ENCODE measurements at places on chromosomes 12 and 14. TPM values are rescaled to one million over a fixed set of nuclear protein-coding genes. Genes with fewer than 3 reads are reported as not detected.

DNA sequence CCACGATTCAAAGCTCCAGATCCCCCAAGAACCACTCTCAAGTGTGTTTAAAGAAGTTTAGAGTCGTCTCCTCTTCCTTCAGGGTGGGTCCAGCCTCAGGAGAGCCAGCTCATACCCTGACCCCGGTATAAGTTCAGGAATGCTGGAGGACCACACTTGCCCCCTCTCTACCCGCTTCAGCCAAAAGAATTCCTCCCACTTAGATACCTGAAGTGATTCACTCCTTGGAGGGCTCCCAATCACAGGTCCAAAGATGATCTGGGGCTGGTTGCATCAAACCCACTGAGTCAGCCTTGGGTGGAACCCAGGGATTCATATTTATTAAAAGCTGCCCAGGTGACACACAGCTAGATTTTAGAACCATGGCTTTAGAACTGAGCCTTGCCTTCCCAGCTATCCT is 133.5 kb upstream of the PARP11 start:
- no peak overlapping the region for H3K27ac ChIP-seq
- no peaks in the 10 kb centered on the region for H3K36me3 ChIP-seq
- no peaks in the 10 kb centered on the region for H3K27me3 ChIP-seq
- no peak overlapping the region for H3K4me3 ChIP-seq
- no peak for DNase-seq

GRCh38 chr12:52037248-52037861 is 13.9 kb upstream of the NR4A1 start:
- peak overlapping the region; percentile 73 for H3K27ac ChIP-seq
- no peaks in the 10 kb centered on the region for H3K36me3 ChIP-seq
- H3K27me3 ChIP-seq: no peaks in the 10 kb centered on the region
- H3K4me3 ChIP-seq: peak overlapping the region; percentile 60
- peak; percentile 76 for DNase-seq

- H3K4me3 ChIP-seq: no peak overlapping the region
- DNase-seq: no peak
- no peak overlapping the region for H3K27ac ChIP-seq
- no peaks in the 10 kb centered on the region for H3K4me1 ChIP-seq
Measured at GRCh38 chr12:15172060-15172822, 49.0 kb downstream of the RERG start.

DNA sequence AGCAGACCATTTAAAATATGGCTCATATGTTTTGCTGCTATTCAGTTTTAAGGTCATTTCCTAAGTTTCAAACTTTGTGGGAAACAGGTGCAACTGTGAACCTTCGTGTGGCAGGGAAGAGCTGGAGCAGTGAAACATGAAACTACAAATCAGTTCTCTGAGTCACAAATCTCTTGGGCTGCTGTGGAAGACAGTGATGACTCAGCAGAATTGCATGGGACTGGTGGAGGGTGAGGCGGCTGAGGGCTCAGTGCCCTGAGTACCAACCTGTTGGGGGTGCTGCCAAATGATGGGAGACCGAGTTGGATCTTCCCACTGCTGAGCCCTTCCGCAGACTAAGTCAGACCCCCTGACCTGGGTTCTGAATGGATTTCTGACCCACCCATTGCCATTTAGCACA is 8.4 kb upstream of the CALM1 start:
- DNase-seq: no peak
- H3K36me3 ChIP-seq: no peaks in the 10 kb centered on the region
- H3K4me1 ChIP-seq: peaks cover 15% of the 10 kb centered on the region
- H3K4me3 ChIP-seq: no peak overlapping the region
- H3K27me3 ChIP-seq: no peaks in the 10 kb centered on the region
- H3K27ac ChIP-seq: no peak overlapping the region

GRCh38 chr12:131905081-131905629 is 10.7 kb downstream of the ULK1 start:
- H3K27ac ChIP-seq: no peak overlapping the region
- H3K4me3 ChIP-seq: no peak overlapping the region
- DNase-seq: no peak
- peaks cover 23% of the 10 kb centered on the region for H3K4me1 ChIP-seq
- H3K27me3 ChIP-seq: no peaks in the 10 kb centered on the region

GRCh38 chr12:57543581-57543980 is 3.4 kb downstream of the DCTN2 start:
- no peak for DNase-seq
- peaks cover 30% of the 10 kb centered on the region for H3K36me3 ChIP-seq
- no peak overlapping the region for H3K4me3 ChIP-seq
- H3K27me3 ChIP-seq: peaks cover 7% of the 10 kb centered on the region
- H3K4me1 ChIP-seq: peaks cover 9% of the 10 kb centered on the region

Gene EPYC
- not detected for total RNA-seq

Gene CPSF2
- total RNA-seq: 58.6 TPM

Gene NRL
- 2.8 TPM for total RNA-seq

Gene CACNA2D4
- 5.5 TPM for total RNA-seq
